ENCODE measurements at places on chromosomes 5 and 9.

DNA sequence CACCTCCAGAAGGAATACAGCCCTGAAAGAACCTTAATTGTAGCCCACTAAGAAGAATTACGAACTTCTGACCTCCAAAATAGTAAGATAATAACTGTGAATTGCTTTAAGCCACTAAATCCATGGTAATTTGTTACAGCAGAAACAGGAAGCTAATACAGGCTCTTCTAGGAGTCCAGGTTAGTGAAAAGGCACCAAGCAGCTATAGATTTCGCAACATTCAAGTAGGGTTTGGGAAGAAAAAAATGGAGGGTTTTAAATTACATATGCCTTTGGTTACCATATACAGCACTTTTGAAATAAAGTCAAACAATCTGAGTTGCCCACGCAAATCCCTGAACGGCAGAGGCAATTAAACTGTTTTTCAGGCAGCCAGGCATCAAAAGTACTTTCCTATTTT is 1.7 kb upstream of the ACTL7A start:
- H3K36me3 ChIP-seq: no peaks in the 10 kb centered on the region
- no peaks in the 10 kb centered on the region for H3K27me3 ChIP-seq
- no peaks in the 10 kb centered on the region for H3K4me1 ChIP-seq
- H3K27ac ChIP-seq: no peak overlapping the region
- DNase-seq: no peak

GRCh38 chr9:73294336-73294735 is 142.7 kb downstream of the ANXA1 start:
- H3K36me3 ChIP-seq: no peaks in the 10 kb centered on the region
- H3K4me3 ChIP-seq: no peak overlapping the region
- H3K27me3 ChIP-seq: no peaks in the 10 kb centered on the region
- H3K27ac ChIP-seq: no peak overlapping the region
- no peak for DNase-seq
- H3K4me1 ChIP-seq: no peaks in the 10 kb centered on the region

DNA sequence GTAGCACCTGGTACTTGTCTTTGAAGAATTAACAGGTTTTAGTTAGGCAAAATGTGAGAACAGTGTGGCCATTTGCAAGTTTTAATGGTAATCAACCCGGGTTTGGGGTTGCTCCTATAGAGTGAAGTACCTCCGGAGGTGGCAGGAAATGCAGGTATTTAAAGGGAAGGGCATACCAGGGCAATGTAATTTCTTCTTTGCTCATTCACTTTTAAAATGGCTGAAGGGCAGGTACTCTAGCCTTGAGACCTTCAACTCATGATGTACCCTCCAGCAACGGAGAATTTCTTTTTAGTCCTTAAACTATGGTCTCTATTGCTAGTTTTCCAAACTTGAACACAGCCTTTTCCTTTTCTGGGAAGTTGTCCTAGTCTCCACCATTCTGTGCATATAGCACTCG is 1.3 kb upstream of the HSPA4 start:
- peak overlapping the region; percentile 99 for H3K27ac ChIP-seq
- no peaks in the 10 kb centered on the region for H3K27me3 ChIP-seq
- no peak overlapping the region for H3K4me3 ChIP-seq
- H3K4me1 ChIP-seq: peaks cover 37% of the 10 kb centered on the region

- peaks cover 3% of the 10 kb centered on the region for H3K27me3 ChIP-seq
- no peak overlapping the region for H3K4me3 ChIP-seq
- no peak for DNase-seq
- no peaks in the 10 kb centered on the region for H3K4me1 ChIP-seq
- no peak overlapping the region for H3K27ac ChIP-seq
Observed at GRCh38 chr9:134591082-134591571, 50.5 kb upstream of the COL5A1 start.

All from body of pancreas (tissue), 4 donors.